ENCODE measurements at places on chromosomes 1 and 21.

GRCh38 chr1:25527226-25527846, 16.1 kb upstream of the LDLRAP1 start:
- DNase-seq = no peak

DNA sequence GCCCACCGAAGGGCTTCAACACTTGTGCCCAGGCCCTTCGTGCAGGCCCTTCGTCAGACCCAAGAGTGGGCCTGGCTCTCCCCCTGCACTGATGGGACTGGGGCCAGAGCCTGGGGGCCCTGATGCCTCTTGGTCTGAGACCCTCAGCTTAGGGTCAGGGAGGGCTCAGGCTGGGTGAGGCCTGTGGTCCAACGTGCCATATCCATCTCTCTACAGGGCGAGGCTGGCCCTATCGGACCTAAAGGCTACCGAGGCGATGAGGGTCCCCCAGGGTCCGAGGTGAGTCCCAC, 15.6 kb downstream of the COL6A1 start:
- DNase-seq = no peak

GRCh38 chr1:228341814-228342626, 64.6 kb downstream of the TRIM11 start:
- no peak for DNase-seq

DNA sequence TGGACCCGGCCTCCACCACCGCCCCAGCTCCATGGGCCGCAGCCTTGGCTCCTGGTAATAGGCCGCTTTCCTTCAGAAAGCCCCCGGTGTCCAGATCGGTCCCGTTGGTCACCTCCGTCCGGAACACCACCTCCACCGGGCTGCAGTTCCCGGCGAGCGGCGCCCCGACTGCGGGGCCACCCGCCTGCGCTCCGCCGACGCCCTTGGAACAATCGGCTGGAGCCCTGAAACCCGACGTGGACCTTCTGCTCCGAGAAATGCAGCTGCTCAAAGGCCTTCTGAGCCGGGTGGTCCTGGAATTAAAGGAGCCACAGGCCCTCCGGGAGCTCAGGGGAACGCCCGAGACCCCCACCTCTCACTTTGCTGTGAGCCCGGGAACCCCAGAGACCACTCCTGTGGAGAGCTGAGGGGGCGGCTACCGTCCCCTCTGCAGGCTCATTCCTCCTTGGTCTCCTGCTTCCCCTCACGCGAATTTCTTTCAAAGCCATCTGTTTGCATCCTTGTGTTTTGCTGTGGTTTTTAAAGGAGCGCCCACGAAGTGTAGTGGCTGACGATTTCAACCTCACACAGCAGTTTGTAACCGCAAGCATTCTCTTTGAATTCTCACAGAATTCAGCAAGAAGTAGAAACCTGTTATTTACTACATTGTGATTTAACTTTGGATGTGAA, 6.0 kb downstream of the FCRLB start:
- no peak for DNase-seq

DNA sequence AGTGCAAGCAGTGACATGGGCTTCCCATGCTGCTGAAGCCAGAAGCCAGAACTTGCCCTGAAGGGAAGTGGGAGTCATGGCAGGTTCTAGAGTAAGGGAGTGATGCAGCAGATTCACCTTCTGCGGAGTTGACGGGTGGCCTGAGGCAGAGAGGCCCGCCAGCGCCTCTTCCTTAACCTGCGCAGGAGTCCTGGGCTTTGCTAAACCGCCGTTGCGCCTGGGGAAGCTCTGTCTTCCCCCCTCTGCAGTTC, 67.3 kb downstream of the OBSCN start:
- no peak for DNase-seq

DNA sequence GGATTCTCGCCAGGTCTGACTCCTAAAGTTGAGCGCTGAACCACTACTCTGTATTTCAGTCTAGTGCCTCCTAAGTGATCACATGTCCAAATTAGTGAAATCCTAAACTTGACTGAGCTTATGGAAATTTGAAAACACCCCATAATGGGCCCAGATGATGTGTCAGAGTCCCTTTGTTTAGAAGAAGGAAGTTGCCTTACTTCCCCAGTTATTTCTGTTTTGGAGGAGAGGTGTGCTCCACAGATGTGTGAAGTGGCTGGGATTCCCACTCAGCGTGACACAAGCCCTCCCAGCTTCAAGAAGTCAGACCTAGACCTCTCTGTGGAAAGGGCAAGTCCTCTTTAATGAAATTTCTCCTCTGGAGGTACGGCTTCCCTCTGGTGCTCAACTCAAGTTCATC, 188.8 kb downstream of the TTLL7 start:
- DNase-seq = no peak

DNA sequence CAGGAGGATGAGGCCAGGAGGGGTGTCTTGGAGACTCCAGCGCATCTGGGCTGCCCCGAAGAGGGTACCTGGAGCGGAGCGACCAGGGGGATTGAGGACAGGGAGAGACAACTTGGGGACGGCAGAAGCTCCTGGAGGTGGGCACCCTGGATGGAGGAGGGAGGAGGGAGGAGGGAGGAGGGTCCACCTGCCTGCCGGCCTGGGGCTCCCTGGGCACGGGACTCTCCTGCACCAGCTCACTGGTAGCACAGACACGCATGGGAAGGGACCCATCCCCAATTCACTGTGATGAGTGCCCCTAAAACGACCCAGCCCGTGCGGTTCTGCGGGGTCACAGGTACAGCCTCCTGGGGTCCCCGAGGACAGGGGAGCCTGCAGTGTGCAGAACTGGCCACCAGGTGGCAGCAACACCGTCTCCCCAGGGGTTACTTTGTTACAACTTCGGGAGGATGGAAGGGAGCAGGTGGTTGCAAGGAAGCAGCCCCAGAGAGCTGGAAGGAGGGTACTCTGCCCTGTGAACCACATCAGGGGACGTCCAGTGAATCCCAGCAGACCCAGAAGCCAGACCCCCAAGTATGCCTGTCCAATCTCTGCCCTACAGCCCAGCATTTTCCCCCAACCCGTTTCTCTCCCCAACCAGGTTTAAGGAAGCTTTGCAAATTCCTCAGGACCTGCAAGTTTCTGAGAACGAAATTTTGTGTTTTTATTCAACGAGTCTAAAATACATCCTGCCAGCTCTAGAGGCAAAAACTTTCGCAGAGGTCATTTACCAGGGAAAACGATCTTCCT, 482.4 kb downstream of the NPHP4 start:
- peak; percentile 51 for DNase-seq

DNA sequence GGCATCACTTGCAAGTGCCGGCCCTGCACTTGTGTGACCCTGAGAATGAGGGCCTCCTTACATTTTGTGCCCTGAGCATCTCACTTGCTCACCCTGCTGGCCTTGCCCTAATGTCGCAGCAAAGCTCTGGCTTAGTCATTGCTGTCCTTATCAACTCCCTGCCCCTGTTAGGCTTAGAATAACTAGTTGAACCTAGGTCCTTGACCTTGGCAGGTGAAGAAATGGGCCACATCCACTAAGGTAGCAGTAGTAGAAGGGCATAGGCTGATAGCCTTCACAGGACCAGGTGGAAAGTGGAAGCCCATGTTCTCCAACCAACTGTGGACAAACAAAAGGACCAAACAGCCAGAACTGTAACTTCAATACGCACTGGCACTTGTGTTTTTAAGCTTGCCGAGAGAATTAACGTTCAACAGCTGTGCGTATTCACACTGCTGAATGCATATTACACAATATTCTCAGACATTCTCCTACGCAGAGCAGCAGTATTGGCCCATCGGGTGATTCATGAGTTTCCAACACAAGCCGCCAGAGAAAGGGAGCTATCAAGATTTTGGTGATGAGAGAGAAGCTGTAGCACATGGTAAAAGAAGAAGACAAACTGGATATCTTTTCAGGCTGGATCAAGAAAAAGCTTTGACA, 27.7 kb upstream of the PTGFRN start:
- DNase-seq = no peak

DNA sequence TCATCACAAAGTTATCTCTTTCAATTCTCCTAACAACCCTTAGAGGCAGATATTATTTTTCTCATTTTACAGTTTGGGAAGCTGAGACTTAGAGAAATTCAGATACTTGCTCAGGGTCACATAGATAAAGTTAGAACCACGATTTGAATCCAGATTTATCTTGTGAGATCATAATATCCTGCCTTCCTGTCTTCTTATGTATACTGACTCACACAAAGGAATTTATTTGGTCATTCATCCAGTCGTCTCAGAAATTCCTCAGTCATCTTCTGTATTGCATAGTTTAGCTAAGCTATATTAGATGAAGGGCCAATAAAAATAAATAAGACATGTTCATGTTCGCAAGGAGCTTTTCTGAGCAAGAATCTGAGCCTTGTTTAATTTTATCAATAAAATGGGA, 35.8 kb upstream of the RUNX1 start:
- no peak for DNase-seq

GRCh38 chr1:160189649-160190625, at the start of gene CASQ1:
Gene CASQ1, plus strand, starts transcription at chr1:160190575. Its CDS starts 177 bp downstream, at chr1:160190752.
- DNase-seq = no peak

DNA sequence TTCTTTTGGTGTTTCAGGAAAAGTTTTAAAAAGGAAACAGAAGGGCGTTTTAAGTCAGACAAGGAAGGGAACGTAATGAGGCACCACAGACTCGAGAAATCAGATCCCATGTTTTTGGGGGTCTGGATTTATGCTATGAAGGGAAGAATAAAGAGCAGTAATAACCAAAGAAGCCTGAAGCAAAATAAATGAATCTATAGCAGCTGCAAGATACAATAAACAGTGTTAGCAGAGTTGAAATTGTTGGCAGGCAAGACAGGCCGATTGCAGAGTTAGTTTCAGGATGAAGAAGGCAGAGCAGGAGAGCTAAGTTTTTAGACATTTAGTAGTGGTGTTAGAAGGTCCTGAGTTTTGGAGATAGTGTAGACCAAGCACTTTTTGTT, 425 bp downstream of the DDR2 start:
- no peak for DNase-seq

- no peak for DNase-seq
Observed at GRCh38 chr1:204598319-204598969, 82.2 kb downstream of the MDM4 start.

- no peak for DNase-seq
Observed at GRCh38 chr1:155124503-155125463, 2.9 kb upstream of the EFNA1 start.

DNA sequence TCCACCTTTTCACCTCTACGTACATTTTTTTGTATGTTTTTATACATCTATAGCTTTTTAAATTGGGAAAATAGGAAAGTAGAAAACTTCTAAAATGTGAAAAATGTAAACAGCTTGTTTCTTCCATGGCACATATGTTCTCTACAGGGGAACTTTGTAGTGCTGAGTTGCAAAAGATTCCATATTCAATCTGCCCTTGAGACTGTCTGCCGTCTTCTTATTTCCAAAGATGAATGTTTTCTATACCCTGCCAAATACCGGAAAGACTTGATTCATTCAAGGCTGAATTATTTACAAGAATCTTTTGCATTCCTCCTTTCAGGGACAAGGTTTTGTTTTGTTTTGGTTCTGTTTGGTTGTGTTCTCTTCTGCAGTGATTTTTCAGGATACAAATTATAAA, 1334.5 kb upstream of the ADGRL4 start:
- no peak for DNase-seq

- no peak for DNase-seq
Observed at GRCh38 chr1:233182587-233182986, 112.9 kb downstream of the PCNX2 start.

- peak; percentile 43 for DNase-seq
Observed at GRCh38 chr1:148318123-148318903, 164.8 kb downstream of the PPIAL4G start.

DNA sequence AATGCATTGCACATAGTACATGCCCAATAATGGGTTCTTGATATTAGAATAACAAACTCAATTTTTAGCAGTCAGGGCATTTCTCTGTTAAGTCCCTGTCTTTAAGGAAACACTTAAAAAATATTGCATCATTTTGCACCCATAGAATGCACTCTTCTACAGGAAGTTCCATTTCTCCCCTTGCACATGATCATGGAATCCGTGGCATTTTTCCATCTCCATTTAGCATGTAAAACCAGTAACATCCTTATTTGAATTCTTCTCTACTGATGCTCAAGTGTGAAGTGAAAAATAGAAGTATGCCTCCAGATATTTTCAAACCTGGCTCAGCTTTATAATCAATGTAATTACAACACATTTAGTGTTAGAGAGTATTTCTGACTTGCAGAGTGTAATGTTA, 192.8 kb downstream of the RWDD3 start:
- no peak for DNase-seq

- no peak for DNase-seq
Observed at GRCh38 chr1:232486006-232486405, 143.9 kb downstream of the SIPA1L2 start.

DNA sequence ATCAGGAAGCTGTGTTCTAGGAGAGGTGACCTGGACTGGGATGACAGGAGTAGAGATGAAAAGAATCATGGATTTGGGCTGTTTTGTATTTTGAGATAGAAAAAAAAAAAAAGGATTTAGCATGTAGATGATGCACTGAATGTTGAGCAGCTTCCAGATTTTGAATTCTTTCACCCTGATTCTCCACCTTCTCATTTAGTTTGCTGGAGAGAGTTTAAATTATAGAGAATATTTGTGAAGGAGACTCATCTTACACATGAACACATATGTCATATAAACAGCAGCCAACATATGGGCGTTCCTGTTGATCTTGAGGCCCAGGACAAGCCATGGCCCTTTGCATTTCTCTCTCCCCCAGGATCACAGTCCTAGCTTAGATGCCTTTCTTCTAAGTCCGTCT, 7.4 kb downstream of the RPTN start:
- DNase-seq = no peak

DNA sequence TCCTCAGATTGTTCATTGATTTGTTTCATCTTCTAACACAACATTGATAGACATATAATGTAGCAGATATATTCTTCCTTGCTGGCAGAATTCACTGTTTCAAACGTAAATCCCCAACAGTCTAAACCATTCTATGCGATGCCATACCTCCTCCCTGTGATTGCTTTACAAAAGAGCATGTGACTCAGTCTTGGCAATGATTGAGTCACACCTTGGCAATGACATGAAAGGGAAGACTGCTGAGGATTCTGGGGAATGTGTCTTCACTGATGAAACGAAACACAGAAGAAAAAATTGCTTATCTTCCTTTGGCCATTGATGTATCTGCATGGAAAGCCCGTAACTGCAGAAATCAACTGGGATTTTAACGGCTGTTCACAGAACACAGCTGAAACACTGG, 409.6 kb upstream of the ZRANB2 start:
- no peak for DNase-seq

DNA sequence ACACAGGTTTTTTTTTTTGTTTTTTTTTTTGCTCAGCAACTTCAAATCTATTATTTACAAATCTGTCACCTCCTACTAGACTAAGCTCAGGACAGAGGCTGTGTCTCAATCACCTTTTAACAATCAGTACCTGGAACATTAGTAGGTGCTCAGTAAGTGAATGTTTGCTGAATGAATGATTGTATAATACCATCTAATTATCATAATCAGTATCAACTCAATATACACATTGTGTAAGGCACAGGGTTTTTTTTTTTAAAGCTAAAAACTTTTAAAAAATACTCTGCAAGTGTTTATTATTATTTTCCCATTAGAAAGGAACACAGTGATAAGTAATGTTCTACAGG, 9.2 kb downstream of the ERRFI1 start:
- DNase-seq = no peak

- DNase-seq = no peak
Observed at GRCh38 chr21:45870421-45870820, 111.1 kb upstream of the COL6A1 start.

Measured in activated CD8-positive, alpha-beta memory T cell treated with anti-CD3 and anti-CD28 coated beads for 4 hours (primary cell).